M059J (cell line): ENCODE measurements at places on chromosomes 7 and 10.

- peak; percentile 60 for DNase-seq
Measured at GRCh38 chr10:101136007-101136707, 5.1 kb downstream of the TLX1 start.

DNA sequence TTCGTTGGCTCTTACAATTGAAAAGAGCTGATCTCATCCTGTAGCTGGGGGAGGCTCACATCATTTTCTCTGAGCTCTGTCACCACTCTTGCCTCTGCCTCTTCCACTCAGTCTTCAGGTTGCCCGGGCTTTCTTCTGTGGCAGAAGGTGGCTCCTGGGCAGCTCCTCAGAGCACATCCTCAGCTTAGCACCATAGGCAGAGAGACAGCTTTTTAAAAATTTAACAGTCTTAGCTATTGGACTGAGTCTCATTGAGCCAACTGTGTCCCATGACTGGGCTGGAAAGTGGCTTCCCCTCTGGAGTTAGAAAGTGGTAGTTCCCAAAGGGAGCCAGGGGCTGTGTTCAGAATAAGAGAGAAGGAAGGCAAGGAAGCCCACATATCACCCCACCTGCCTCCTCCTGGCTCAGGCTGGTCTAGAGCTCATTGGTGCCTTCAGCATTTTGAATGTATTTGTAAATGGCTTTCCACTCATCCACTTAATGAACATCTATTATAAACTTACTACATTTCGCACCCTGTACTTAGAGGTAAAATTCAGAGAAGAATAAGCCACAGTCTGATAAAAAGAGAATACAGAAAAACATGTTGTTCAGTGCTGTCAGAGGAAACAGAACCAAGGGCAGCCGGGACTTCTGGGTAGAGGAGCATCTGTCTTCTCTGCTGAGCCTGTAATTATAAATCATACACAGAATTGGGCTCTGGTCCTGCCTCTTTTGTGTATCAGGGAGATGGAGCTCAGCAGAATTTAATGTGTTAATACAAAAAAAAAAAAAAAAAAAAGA, 119.3 kb downstream of the WDFY4 start:
- DNase-seq, result no peak

DNA sequence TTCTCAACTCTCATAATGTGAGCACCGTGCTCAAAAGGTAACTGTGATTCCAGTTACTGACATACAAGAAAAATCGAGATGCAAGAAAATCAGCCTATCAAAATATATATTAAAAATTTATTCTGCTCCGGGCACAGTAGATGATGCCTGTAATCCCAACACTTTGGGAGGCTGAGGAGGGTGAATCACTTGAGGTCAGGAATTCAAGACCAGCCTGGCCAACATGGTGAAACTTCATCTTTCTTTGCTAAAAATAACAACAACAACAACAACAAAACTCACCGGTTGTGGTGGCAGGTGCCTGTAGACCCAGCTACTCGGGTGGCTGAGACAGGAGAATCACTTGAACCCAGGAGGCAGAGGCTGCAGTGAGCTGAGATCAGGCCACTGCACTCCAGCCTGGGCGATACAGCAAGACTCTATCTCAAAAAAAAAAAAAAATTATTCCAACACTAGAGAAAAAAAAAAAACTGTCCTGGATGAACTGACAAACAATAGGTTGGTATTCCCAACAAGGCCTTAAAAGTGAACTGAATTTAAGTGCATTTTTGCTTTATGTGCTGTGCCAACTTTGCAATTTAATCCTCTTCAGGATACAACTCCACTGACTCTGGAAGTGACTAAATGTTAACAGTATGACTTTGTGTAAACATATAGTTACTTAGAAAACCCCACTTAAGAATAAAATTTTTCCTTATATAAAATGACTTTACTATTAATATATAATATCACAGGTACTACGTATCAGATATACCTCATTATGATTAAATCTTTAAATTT, 51.1 kb downstream of the JMJD1C start:
- DNase-seq, result peak; percentile 57

DNA sequence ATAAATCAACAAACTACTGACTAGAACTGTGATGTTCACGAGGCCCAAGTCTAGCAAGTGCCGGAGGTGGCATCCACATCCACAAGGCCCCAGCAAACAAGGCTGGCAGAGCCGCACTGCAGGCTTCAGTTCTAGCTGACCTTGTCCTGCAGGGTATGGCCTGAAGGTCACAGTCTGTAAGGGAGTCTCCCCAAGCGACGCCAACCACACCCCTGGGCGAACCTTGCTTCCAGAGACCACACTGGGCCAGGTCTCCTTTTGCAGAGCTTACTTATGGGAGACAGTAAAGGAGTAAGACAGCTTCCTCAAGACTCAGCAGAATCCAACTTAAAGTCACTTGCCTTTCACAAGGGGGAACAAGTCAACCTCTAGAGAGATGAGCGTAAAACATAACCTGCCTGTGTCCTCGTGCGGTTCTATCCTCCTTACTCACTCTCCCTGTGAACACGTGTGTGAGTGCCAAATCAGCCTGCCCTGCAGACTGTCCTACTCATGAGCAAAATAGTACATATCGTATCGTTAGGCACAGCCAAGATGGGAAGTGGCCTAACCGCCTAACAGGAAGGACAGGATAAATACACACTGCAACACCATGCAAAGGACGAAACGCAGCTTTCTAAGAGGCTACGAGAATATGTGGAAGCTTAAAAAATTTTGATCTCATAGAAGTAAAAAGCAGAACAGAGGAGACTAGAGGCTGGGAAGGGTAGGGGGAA, 22.7 kb downstream of the FAM53B start:
- DNase-seq, result no peak

DNA sequence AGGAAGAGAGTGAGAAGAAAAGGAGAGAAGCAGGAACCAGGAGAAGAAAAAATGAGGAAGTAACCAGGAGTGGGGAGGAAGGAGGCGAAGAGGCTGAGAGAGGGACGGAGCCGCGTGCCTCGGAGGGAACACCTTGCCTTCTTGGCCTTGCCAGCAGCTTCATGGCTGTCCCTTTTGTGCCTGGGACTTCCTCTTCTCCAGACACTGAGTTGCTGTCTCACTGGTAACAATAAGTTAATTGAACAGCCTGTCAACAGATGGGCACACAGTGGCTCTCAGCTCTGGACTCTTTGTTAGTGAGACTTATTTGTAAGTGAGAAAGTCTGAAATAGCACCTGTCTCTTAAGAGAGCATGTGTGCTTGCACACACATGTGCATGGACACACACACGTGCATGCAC, 83.2 kb downstream of the GATA3 start:
- DNase-seq, result no peak

DNA sequence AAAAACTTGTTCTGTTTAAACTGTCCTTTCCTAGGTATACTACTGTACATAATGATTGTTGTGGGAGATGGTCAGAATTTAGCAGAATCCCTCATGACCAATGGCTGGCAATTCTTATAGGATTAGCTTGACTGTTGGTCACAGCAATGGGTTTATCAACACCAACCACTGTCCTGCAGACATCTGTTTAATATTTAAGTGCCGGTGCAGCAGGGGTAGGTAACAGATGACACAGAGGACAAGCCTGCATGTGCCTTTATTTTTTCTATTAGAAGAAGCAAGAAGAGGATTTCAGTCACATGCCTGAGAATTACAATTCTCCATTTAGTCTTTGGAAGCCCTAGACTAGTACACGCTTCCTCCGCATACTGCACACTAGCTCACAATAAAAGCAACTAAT, 48.4 kb downstream of the CCDC6 start:
- DNase-seq, result no peak

- DNase-seq, result no peak
Measured at GRCh38 chr10:34959321-34959720, 130.8 kb downstream of the CUL2 start.

GRCh38 chr7:90119178-90119971, 34.9 kb upstream of the STEAP1 start:
- DNase-seq, result peak; percentile 7

GRCh38 chr10:6082496-6083395, 6.1 kb upstream of the RBM17 start:
- DNase-seq, result peak; percentile 9

- no peak for DNase-seq
Measured at GRCh38 chr10:86197166-86197790, 169.3 kb downstream of the GRID1 start.

DNA sequence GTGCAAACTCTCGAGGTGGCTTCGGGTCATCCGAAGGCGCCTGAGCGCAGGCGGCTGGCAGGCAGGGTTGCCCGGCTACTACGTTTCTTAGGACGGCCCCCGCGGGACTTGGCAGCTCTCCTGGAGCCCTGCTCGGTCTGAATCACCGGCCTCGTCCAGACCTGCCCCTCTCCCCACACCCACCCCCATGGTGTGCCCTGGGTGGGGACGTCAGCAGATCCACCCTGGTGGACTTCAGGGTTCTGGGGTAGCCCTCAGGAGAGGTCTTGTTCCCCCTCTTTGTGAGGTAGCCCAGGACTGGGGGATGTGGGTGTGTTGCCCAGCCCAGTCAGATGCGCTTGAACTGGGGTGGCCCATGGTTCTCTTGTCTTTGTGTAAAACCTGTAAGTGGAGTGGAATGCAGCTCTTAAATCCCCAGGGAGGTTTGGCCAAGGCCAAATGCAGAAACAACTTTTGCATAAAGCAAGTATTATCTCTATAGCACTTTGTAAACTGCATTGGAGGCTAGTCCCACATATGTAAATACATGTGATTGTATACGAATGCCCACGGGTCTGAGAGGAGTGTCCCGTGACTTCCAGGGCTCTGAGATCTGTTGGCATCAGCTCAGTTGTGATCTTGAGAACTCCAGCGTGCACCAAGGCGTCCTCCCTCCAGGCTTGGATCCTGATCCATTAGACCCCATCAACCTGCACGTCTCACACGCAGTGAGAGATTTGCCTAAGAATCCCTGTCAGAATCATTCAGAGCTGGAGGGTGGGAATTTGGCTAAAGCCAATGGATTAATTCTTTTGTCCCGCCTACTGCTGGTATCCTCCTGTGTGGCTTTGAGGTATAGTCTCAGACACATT, 1.8 kb downstream of the PFKFB3 start:
- DNase-seq, result peak; percentile 76

DNA sequence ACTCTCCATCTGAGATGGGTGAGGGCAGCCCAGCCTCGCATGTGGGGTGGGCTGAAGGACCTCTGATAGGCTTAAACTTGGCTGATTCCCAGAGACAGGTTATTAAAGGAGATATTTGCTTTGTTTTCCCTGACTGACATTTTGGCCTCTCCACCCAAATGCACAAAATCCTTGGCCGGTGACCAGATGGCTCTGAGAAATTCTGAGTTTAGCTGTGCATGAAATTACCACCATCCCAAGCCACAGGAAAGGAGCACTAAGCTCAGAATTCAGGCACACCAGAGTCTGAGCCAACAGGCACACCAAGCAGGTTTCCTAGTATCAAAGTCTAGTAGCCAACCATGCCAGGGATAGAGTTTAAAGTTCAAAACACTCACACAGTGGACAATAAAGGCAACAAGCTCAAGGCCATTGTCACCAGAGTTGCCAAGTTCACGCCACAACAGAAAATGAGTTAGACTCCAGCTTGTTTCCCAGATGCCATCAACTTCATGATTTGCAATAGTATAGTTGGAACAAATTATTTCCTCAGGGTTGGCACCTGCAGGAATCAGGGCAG, 387.6 kb downstream of the KCNMA1 start:
- no peak for DNase-seq

DNA sequence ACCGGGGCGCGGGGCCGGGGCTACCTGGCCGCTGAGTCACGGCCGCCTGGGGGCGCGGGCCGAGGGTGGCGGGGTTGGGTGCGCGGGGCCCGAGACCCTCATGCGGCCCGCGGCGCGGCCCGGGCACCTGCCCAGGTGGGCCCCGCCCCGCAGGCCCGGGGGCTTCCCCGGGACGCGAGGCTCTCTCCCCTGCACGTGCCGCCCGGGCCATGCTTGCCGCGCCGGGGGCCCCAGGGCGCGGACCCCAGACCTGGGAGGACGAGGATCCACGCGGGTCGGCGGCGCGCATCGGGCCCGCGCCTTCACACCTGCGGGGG, 402 bp downstream of the MAFK start:
- no peak for DNase-seq

GRCh38 chr7:65251851-65252620, 121.6 kb upstream of the ZNF92 start:
- DNase-seq, result peak; percentile 83

GRCh38 chr10:1733720-1734119, 3.6 kb downstream of the ADARB2 start:
- no peak for DNase-seq

DNA sequence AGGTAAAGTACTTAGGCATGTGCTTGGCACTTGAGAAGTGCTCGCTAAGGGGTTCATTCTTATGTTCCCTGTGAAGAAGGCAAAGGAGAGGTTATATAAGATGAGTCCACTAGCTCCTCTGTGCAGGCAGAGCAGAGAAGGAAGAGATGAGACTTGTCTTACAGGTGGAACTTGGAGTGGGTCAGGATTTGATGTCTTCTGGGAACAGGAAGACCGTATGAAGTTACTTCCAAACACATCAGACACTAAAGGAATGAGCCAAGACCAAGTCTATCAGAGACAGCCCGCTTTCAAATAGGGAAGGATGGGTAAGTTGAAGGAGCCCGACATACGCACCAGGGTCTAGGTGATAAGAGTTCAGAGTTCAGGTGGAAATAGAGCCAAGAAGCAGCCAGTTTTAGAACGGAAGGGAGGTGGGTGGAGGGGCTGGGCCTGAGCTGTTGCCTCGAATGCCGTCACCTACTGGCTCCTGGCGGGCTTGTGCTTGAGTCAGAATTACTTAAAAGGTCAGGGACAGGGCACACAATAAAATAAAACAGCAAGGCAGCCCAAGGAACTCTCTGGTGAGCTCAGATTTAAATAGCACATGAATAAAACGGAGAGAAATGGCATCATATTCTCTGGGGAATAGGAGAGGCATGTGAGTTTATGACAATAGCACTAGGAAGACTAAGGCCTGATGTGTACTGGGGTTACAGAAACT, 56.1 kb upstream of the GRB10 start:
- DNase-seq, result peak; percentile 94

DNA sequence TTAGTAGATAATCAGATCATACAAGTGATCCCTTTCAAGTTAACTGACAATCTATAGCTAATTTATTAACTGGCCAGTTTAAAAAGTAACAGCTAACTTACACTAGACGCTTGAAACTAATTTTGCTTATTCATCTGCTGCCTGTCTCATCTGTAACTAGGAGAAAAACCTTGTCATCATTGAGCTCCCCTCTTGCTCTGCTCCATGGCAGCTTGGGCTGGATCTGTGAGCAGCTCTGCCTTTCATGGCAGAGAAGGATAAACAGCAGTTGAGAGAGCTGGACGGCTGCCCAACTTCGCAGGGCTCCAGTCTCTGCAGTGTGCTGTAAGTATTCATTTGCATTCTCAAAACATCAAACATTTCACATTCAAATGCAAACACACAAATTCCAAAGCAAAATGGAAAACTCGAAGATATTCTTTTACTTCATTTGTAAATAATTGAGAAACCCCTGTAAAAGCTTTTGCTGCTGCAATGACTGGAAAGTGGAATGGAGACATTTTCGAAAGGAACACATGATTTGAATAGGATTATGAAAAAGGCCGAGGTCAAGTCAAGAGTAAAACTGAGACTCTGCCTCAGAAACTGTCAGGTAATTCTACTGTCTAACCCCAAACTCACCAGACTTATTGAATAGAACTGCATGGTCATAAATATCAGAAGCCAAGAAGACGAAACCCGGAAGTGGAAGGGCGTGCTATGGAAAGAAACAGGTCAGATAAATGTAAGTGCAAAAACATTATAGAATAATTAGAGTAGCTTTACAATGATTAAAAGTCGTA, 17.6 kb downstream of the SLC35B4 start:
- no peak for DNase-seq

GRCh38 chr10:78390051-78390450, 356.4 kb downstream of the RPS24 start:
- DNase-seq, result no peak
